ENCODE measurements at places on chromosomes 13 and 19.

DNA sequence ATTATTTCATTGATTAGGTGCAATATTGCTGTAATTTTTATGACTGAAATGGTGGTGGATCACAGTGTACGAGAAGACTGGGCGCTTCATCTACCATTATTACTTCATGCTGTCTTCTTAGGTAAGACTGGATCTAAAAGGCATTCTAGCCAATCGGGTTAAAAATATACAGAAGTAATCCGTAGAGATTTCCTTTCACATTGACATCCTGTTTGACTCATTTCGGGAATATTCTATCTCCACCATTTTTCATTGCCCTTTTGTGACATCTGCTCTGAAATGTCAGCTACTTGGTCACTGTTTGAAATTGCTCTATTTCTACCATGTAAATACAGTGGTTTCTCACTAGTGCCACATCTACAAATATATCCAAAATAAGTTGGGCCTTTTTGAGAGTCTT is 90.2 kb downstream of the ZAR1L start:
- DNase-seq: no peak

DNA sequence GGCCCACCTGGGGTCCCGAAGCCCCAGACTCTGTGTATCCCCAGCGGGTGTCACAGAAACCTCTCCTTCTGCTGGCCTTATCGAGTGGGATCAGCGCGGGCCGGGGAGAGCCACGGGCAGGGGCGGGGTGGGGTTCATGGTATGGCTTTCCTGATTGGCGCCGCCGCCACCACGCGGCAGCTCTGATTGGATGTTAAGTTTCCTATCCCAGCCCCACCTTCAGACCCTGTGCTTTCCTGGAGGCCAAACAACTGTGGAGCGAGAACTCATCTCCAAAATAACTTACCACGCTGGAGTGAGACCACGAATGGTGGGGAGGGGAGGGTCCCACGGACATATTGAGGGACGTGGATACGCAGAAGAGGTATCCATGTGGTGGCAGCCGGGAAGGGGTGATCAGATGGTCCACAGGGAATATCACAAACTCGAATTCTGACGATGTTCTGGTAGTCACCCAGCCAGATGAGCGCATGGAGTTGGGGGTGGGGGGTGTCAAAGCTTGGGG is 1.0 kb upstream of the ICAM5 start:
- DNase-seq: peak; percentile 55

GRCh38 chr19:16198370-16198651 is 600 bp downstream of the AP1M1 start:
- no peak for DNase-seq

- DNase-seq: no peak
Measured at GRCh38 chr13:27969082-27969865, at the start of gene CDX2. TSS of gene CDX2 (minus strand) at chr13:27969315. CDS start at chr13:27969006, 309 bp downstream.

- DNase-seq: no peak
Measured at GRCh38 chr19:437041-437440, 23.8 kb downstream of the SHC2 start.
